ENCODE measurements at places on chromosomes 11 and 22.

- peak; percentile 91 for DNase-seq
These were observed 2.1 kb upstream of the CPT1A start for GRCh38 chr11:68843703-68844312.

- DNase-seq, result no peak
These were observed 5.1 kb downstream of the NECTIN1 start for GRCh38 chr11:119723952-119724325.

- no peak for DNase-seq
These were observed 68.9 kb upstream of the HEPHL1 start for GRCh38 chr11:93952082-93952780.

- peak; percentile 64 for DNase-seq
These were observed 530.7 kb upstream of the CHORDC1 start for GRCh38 chr11:90753546-90753945.

DNA sequence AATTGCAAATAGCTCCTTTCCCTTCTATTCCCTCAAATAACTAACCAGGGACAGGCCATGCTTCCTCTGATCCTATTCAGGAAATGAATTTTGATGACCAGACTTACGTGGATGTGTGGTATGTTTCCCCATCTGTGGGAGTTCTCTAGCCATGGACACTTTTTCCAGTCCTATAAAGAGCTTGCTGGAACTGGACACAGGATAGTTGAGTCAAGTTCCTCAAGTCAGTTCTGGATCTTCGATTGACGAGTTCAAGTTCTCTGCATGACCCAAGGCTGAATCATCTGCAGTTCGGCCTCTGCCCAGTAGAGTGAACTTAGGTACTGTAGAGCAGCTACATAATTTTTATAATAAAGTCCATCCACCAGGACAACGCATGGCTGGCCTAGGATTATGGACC lies 52.7 kb upstream of the CCND1 start:
- no peak for DNase-seq

DNA sequence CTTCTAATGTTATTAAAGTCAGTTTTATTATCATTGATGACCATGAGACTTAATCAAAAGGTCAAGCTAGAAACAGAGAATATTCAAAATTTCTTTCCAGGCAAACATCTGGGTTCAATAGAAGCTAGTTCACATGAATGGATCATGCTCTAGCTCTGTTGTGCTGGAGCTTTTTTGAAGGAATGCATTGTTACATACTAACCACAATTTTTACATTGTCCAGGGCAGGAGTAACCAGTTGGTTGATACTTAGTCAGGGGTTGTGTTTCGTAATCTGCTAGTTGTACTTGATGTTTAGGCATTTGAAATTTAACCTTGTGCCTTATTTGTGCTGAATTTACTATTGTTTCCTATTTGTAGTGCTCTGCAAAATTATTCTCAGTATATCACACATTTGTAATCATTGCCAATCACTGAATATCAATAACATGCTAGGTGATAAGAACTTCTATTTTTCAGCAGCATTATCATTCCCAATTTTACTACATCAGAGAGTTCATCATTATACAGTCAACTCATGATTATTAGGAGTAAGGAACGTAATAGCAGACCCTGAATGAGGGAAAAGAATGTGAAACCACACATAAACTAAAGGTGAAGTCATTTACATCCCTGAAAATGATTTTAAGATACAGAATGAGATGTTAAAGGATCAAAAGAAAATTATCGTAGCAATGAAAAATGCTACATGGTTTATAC lies 23.2 kb downstream of the NF2 start:
- DNase-seq, result no peak

GRCh38 chr22:17229991-17230630 lies 10.9 kb upstream of the ADA2 start:
- no peak for DNase-seq

DNA sequence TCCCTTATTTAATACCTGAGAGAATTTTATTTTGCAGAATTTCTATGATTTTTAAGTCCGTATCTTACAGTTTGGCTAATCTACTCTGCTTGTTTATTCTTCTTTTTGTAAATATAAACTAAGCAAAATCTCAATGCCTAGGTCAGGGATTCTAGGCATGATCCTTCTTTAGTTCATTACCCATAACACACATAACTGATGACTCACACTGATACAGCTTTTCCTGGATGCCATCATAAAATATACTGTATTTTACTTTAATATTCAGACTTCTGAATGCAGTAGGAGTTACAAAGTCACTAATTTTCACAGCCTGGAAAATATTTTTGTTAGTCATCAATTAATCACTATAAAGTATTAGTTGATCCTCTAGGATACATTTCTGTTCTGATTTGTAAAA lies 898.2 kb upstream of the RAG2 start:
- no peak for DNase-seq

GRCh38 chr22:50260801-50261614 lies 475 bp downstream of the MAPK12 start:
- DNase-seq, result no peak

- DNase-seq, result no peak
These were observed 25.7 kb downstream of the MPPED2 start for GRCh38 chr11:30560206-30561106.

- no peak for DNase-seq
These were observed 13.7 kb downstream of the ARHGEF17 start for GRCh38 chr11:73321604-73322381.

GRCh38 chr11:48341466-48341865 lies 16.7 kb downstream of the OR4C3 start:
- no peak for DNase-seq

GRCh38 chr11:18253233-18253632 lies 4.8 kb upstream of the SAA2 start:
- DNase-seq, result no peak

DNA sequence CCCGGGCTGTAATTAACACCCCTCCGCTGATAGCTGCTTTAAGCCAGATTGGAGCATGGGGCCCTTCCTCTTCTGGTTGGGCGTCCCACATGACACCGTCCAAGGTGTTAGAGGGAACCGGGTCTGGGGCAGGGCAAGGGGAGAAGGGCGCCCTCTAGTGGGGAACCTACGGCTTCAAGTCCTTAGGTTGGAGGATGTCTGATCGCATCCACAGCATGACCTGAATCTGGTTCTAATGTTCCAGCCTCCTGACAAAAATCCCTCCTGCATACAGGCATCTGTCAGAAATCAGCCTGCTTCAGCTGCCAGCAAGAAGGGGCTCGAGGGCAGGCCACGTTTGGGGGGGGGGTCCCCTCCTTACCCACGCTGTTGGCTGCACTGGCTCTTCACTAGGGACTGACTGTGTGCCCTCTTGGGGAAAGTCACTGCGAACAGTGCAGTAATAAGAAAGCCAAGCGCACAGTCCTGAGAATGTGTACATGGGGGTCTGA lies 94.2 kb upstream of the TBCEL start:
- peak; percentile 38 for DNase-seq

DNA sequence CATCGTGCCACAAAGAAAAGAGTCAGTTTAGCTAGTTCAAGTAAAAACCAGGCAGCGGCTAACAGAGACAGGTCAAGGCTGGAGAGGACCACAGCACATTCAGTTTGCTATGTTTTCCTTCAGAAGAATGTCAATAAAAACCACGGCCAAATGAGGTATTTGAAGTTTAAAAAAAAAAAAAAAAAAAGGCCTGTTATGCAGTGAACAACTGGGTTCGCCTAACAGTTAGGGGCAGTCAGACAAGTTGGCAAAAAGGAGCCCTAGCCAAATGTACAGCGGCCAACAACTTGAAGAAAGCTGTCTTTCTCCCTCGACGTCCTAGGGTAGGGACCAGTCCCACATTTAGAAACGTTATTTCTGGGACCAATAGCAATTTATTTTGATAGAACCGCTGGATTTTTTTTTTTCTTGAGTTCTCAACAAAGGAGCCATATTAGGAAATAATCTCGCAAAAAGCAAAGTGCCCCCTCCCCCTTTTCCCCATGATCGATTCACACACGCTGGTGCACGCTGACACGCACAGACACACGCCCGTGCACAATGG lies 237.8 kb downstream of the TTC28 start:
- no peak for DNase-seq

DNA sequence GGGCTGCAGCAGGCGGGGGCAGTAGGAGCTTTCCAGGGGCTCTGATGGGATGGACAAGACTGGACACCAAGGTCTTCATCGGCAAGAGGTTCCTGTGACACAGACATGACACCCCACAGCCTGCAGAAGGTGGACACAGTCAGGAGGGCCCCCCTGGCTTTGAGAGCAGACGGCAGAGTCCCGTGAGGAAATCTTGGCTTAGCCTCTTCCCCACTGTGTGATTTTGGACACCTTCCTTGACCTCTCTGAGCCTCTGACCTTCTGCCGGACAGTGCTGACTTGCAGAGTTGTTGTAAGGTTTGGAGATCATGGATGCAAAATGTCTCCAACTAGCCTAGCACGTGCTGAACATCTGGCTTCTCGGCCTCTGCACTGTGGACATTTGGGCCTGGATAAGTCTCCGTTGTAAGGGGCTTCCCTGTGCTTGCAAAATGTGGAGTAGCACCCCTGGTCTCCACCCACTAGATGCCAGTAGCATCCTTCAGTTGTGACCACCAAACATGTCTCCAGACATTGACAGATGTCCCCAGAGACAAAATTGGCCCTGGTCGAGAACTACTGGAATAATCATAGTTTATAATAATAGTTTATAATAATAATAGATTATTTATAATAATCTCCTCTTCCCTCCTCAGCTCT lies 54.6 kb downstream of the MCM5 start:
- no peak for DNase-seq

DNA sequence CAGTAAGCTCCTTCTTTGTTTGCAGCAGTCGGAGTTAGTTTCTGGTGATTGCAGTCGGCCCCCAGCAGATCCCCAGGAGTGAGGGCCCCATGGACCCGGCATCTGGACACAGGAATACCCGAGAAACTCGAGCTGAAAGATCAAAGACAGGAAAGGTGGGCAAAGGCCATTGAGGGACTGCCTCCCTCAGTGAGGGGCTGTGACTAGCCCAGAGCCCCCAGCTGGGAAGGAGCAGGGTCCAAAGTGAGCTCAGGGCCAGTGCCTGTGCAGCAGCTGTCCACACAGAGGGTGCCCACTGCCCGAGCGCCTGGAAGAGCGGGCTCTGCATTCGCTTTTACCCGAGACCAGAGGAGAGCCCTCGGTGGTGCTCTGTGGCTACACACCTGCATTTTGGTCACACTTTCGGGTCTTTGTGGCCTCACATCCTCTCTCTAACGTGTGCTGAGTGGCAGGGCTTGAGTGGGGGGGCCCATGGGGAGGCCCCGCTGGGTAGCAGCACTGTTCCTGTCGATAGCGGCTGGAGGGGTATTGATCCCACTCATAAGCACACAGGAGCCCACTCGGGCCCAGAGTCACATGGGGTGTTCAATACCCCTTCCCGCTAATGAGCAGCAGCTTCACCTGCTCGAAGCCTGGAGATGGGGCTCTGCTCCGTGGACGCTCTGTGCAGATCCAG lies 532.9 kb downstream of the TBC1D22A start:
- no peak for DNase-seq

GRCh38 chr11:112961146-112961668 lies at the start of gene NCAM1:
Gene NCAM1 (plus strand): TSS chr11:112961420.
- DNase-seq, result peak; percentile 96

GRCh38 chr11:69100454-69101114 lies 51.9 kb downstream of the TPCN2 start:
- no peak for DNase-seq

DNA sequence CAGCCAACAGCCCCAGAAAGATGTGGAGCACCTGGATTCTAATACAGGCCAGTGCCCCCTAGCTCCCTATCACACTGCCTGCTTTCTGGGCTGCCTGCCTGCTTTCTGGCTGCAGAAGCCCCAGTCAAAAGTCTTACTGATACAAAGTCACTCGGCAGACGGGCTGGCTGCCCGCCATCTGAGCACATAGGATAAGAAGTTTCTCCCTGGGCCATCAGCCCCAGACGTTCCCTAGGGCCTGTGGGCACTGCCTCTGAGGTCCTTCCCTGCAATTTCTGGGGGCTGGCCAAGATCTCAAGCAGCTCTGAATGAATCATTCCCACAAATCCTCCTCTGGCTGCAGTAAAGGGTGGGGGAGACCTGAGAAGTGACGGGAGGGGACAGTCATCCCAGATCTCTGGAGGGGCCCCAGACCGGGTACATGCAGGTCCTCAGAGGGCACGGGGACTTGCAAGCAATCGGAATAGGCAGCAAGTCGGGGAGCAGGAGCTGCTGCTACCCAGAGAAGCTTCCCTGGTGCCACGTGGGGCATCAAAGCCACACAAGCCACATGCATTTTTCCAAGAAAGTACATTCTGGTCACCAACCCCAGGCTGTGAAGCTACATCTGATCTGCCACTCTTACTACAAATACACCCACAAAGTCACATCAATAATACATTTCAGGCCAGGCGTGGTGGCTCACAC lies 4.7 kb downstream of the TPST2 start:
- DNase-seq, result no peak

- DNase-seq, result no peak
These were observed 127.3 kb downstream of the MORC2 start for GRCh38 chr22:30841273-30841672.

GRCh38 chr11:130076778-130077481 lies 7.2 kb downstream of the APLP2 start:
- no peak for DNase-seq

DNA sequence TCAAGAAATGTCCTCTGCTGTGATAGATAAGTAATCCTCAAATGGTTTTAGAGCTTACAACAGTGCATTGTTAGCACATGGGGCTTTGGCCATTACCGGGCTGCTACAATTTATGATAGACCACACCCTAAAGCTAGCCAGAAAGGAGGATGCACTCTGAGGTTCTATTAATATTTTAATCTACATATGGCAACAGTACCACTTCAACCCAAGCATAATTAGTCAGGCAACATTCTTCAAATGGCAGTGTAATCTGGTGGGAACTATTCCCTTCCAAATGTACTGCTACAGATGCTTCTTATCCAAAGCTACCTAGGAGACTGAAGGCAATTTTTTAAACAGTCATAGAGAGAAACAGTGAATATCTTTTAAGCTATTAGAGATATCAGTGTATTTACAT lies 697.6 kb downstream of the KCNA4 start:
- DNase-seq, result no peak

GRCh38 chr11:63761931-63762653 lies 6.5 kb downstream of the ZFTA start:
- DNase-seq, result no peak

DNA sequence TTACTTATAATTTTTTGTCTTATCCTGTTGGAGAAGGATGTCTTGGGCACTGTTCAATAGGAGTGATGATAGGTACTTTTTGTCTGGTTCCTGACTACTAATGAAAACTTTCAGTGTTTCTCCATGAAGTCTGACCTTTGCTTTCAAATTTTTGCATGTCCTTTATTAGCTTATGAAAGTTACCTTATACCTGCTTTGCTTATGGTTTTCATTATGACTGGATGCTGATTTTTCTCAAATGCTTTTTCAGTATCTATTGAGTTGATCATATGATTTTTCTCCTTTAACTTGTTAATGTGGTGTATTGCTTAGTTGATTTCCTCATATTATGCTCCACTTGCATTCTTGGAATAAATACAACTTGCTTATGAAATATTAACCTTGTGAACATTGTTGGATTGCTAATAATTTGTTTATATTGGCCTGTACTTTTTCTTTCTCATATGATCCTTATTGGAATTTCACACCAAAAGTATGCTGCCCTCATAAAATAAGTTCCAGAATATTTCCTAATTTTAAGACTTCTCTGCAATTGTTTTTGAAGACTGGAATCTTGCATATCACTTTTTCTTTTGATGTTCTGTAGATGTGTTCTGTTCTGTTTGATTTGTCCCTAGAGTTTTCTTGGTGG lies 85.0 kb upstream of the SC5D start:
- DNase-seq, result no peak

GRCh38 chr22:20433191-20433590 lies 4.4 kb downstream of the SCARF2 start:
- no peak for DNase-seq
